ENCODE measurements at places on chromosomes 6 and 20.

GRCh38 chr20:5882166-5882565 lies 68.2 kb downstream of the TRMT6 start:
- DNase-seq, result no peak

GRCh38 chr20:20076297-20077065 lies 24.1 kb downstream of the CFAP61 start:
- DNase-seq, result no peak

DNA sequence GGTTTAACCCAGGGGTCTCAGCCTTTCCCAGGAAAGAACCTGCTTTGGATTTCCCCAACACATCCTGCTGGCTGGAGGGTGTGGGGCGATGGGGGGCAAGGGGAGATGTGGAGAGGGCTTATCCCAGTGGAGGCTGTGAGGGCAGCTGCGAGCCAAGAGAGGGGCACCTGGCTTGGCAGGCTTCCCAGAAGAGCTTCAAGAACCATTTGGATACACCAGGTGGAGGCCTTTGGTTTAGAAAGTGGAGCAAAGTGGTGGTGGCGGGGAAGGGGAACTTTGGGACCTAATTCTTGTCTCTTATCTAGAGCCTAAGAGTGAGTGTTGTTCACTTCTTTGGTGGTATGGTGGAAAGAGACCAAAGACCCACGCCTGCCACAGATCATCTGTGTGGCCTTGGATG lies 12.4 kb downstream of the CD40 start:
- no peak for DNase-seq

- DNase-seq, result no peak
These were observed 84.9 kb downstream of the ASCC3 start for GRCh38 chr6:100796049-100796823.

- DNase-seq, result no peak
These were observed 386.1 kb upstream of the ZFP64 start for GRCh38 chr20:52577696-52578095.

DNA sequence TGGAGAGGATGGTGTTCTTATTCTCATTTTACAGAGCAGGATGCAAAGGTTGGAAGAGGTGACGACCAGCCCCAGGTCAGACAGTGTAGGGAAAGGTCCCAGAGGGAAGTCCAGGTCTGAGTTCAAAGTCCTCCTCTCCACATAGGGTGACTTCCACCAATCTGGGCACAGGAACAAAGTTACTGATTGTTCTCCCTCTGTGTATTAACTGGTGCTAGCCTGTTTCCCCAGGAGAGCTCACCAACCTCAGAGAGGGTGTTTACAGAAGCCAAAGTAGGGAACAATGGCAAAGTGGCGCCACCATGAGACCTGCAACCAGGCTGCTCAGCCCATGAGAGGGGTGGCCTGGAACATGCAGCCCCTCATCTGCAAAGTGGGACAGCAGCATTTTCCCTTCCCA lies 16.8 kb upstream of the SIRPB1 start:
- DNase-seq, result no peak

GRCh38 chr6:90375681-90376439 lies 79.2 kb upstream of the BACH2 start:
- no peak for DNase-seq

- no peak for DNase-seq
These were observed 56.4 kb downstream of the CD24 start for GRCh38 chr6:106918115-106918514.

All from T47D (cell line).